Pancreas (tissue), 10 donors: ENCODE measurements at places on chromosomes 11 and 22. TPM values are rescaled to one million over a fixed set of nuclear protein-coding genes. Genes with fewer than 3 reads are reported as not detected.

IGF2 gene
- total RNA-seq, result 18.0 TPM

DNA sequence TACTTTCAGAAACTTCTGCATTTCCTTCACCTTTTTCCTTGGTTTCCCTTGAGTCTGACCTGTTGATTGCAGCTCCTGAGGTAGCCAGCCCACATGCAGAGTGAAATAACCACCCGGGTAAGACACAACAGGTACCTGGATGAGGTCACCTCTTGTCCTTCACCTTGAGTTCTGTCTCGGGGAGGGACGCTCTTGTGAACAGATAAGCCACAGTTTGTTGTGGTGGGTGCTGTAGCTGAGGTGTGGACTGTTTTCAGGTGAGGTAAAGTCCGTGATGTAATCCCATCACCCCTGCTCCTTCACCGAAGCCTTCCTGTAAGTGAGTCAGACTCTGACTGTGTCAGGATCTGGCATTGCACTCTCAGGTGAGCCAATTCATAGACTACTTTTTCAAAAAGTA, 183.1 kb downstream of the NAV2 start:
- no peaks in the 10 kb centered on the region for H3K4me1 ChIP-seq
- no peak overlapping the region for H3K27ac ChIP-seq
- H3K4me3 ChIP-seq, result no peak overlapping the region

DNA sequence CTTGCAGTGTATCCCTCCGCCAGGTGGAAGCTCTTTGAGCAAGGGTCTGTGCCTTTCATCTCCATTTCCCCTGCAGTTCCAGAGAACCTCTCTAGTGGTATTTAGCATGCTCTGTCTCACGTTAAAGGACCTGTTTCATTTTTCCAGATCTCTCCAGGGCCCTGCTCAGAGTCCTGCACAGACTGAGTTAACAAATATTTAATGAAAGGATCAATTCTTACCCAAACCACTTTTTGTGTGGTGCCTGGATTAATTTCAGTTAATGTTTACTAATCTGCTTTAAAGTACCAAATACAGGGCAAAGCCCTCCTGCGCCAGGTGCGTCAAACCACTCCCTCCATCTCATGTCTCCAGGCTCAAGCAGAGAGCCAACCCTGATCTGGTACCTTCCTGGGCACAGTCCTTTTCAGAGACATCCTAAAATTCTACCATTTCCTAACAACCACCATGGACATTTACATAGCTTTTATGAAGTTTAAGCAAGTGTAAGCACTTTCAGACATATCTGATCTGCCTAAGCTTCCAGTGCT, 18.7 kb upstream of the ACER3 start:
- H3K4me3 ChIP-seq, result no peak overlapping the region
- no peaks in the 10 kb centered on the region for H3K36me3 ChIP-seq
- no peak overlapping the region for H3K27ac ChIP-seq
- DNase-seq, result no peak

DNA sequence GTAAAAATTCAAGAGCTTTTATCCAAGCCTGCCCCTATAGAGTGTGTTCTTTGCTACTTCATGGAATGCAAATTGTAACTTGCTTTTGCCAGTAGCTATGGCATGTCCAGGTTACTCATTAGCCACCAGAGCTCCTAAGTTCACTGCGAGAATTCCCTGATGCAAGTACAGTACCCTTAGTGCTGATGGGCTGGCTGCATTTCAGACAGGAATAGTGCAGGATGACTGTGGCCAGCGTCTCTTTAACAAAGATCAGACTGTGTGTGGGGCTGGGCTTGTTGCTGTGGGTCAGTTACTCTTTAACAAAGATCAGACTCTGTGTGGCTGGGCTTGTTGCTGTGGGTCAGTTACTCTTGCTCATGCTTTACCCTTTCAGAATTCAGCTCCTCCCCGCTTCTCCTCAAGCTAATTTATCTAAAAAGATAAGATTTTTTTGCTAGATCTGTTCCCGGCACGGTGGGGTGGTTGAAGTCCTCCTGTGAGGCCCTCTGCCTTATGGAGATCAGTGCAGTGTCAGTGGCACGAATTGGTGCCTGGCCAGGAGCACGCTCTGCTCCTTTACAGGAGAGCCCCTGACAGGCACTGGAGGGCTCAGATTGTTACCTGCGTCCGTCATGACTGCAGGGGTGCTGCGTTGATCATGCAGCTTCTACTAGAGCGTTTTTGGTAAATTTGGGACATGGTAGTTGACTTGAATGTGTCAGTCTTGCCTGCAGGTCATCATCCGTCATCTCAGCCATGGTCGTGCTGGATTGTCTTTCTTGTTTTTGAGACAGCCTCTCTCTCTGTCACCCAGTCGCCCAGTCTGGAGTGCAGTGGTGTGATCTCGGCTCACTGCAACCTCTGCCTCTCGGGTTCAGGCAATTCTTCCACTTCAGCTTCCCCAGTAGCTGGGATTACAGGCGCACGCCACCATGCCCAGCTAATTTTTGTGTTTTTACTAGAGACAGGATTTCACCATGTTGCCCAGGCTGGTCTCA, 27.0 kb downstream of the AP2A2 start:
- peak overlapping the region; percentile 68 for H3K27ac ChIP-seq
- H3K36me3 ChIP-seq, result no peaks in the 10 kb centered on the region
- no peak overlapping the region for H3K4me3 ChIP-seq
- DNase-seq, result peak; percentile 68
- no peaks in the 10 kb centered on the region for H3K27me3 ChIP-seq
- peaks cover 43% of the 10 kb centered on the region for H3K4me1 ChIP-seq

DNA sequence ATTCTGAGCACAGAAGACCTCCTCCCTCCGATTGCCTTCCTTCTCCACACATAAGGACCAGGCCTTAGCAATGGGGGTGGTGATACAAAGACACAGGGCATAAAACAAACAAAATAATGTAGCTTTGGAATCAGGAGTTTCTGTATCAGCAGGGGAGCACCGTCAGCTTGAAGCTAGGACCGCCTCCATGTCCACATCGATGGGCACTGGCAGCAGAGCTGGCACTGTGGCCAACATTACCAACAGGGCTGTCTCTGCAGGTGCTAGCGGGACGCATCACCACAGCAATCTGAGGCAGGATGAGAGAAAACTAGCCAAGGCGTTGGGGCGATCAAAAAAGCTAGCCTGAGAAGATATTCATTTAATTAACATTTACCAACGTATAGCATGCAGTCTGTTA, 201.4 kb downstream of the MAML2 start:
- no peaks in the 10 kb centered on the region for H3K27me3 ChIP-seq
- no peak overlapping the region for H3K27ac ChIP-seq
- no peaks in the 10 kb centered on the region for H3K36me3 ChIP-seq
- no peak for DNase-seq

ISX gene
- 0.12 TPM for total RNA-seq

GRCh38 chr22:37484480-37485394, 1.4 kb downstream of the MFNG start:
- H3K27me3 ChIP-seq, result no peaks in the 10 kb centered on the region
- DNase-seq, result peak; percentile 80
- H3K36me3 ChIP-seq, result no peaks in the 10 kb centered on the region

OR8H1 gene
- not detected for total RNA-seq

GPR83 gene
- total RNA-seq, result not detected

DNA sequence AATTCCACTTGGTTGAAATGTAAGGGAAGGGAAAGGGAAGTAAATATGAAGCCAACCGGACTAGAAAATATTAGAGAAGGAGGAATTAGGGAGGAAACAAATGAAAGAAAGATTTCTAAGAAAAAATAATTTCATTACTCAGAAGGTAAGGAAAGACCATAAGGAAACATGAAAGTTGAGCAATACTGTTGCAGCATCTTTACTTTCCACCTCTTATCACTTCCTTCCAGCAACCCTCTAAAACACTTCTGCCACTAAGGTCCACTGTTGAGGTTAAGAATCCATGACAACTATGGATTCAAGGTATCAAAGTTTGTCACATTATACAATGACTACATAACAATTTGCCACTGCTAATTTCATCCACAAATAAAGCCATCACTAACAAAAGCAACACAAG, 308.6 kb downstream of the DLG2 start:
- no peaks in the 10 kb centered on the region for H3K36me3 ChIP-seq
- H3K27me3 ChIP-seq, result no peaks in the 10 kb centered on the region
- no peaks in the 10 kb centered on the region for H3K4me1 ChIP-seq
- no peak for DNase-seq

- H3K4me3 ChIP-seq, result no peak overlapping the region
- peaks cover 4% of the 10 kb centered on the region for H3K4me1 ChIP-seq
- DNase-seq, result no peak
- H3K27ac ChIP-seq, result no peak overlapping the region
- H3K27me3 ChIP-seq, result no peaks in the 10 kb centered on the region
- H3K36me3 ChIP-seq, result no peaks in the 10 kb centered on the region
Observed at GRCh38 chr11:33310720-33311500, 53.7 kb downstream of the HIPK3 start.

- H3K27me3 ChIP-seq, result no peaks in the 10 kb centered on the region
- peak overlapping the region; percentile 73 for H3K27ac ChIP-seq
- no peak for DNase-seq
- no peak overlapping the region for H3K4me3 ChIP-seq
- H3K36me3 ChIP-seq, result no peaks in the 10 kb centered on the region
Observed at GRCh38 chr11:19775622-19776021, 63.0 kb downstream of the NAV2 start.

SSTR3 gene
- total RNA-seq, result 1.6 TPM

SLC37A2 gene
- total RNA-seq, result 2.2 TPM

DNA sequence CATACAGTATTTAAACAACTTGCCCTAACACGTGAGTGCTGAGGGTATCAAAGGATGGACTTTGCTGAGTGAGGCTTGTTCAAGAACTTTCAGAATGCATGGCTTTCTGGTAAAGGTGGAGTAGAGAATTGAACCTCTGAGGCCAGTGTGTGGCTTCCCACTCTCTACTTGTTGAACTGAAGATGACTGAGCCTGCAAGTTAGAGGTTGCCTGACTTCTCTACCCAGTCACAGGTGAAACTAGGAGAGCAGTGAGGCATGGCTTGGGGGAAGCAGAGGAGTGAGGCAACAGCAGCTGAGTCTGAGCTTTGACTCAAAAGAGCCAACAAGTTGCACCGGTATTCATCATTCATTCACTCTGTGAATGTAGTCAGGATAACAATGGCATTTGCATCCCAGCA, 256.4 kb upstream of the SESN3 start:
- no peaks in the 10 kb centered on the region for H3K4me1 ChIP-seq
- no peak for DNase-seq
- H3K27me3 ChIP-seq, result no peaks in the 10 kb centered on the region

DNA sequence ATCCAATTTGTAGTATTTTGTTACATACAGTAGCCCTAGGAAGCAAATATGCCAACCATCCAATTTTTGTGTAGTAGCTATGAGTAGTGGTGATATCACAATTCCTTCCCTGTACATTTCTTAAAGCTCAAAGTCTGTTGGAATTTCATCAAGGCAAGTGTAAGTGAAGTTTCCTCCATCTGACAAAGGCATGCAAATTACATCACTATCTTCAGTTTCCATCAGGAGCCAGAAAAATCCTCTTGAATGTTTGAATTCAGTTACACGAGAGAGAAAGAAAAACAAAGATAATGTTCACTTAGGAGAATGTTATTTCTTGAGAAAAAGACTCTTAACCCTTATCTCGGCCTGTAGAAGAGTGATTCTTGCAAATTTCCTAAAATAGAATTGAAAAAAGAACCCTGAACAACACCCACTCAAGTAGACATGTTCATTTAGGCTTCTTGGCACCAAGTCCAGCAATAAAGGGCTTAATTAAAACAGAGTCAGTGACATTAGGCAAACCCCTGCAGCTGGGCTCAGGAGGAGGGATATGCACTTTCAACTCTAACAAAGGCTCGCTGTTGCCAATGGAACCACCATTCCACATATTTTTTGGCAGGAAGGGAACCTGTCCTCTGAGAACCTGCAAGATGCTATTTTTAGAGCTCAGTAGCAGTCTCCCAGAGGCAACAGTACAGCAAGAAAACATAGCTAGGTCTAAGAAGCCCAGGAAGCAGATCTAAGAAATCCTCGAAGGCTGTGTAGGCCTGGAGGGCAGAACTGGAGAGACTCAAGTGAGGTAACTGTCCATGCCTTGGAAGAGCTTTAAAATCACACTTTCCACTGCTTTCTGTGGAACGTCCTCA, 144.6 kb downstream of the CCDC81 start:
- H3K27ac ChIP-seq, result no peak overlapping the region
- no peak overlapping the region for H3K4me3 ChIP-seq
- no peak for DNase-seq
- H3K36me3 ChIP-seq, result no peaks in the 10 kb centered on the region
- H3K4me1 ChIP-seq, result peaks cover 12% of the 10 kb centered on the region
- H3K27me3 ChIP-seq, result no peaks in the 10 kb centered on the region

DNA sequence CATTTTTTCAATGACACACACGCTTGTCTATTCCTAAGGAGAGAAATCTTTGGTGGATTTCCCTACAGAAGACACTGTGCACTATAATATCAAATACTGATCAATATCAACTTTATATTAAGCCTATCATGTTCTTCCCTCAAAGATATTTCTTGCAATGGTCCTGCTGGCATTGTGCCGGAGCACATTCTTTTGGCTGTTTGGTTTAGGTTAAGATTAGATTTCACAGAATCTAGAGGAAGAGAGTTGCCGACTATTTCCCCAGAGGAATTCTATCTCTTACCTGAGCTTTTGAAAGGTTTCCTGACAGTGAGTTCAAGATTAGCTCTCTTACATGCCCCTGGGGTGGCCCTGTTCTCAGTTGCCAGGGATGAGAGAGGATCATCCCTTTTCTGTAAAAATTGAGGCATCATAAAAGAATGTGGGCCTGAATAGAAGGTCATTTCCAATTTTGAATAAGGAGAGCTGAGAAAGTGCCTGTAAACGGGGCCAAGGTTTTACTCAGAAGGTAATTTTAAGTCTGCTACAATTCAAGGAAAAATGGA, 180.6 kb upstream of the ARHGAP20 start:
- H3K4me3 ChIP-seq, result no peak overlapping the region
- no peaks in the 10 kb centered on the region for H3K36me3 ChIP-seq
- H3K27ac ChIP-seq, result no peak overlapping the region
- no peaks in the 10 kb centered on the region for H3K27me3 ChIP-seq

- DNase-seq, result no peak
- H3K4me1 ChIP-seq, result no peaks in the 10 kb centered on the region
Observed at GRCh38 chr11:133889893-133890292, 44.6 kb upstream of the SPATA19 start.

MS4A6A gene
- 31.5 TPM for total RNA-seq

CEP126 gene
- total RNA-seq, result 1.6 TPM
